ENCODE measurements at places on chromosomes 1 and 21.

- DNase-seq, result no peak
Observed at GRCh38 chr1:212920896-212921295, 29.4 kb upstream of the VASH2 start.

GRCh38 chr1:4711416-4712275, 57.2 kb downstream of the AJAP1 start:
- no peak for DNase-seq

GRCh38 chr1:192459467-192459866, 116.1 kb upstream of the RGS1 start:
- DNase-seq, result no peak

- DNase-seq, result no peak
Observed at GRCh38 chr21:27647921-27648320, 681.0 kb upstream of the ADAMTS5 start.

DNA sequence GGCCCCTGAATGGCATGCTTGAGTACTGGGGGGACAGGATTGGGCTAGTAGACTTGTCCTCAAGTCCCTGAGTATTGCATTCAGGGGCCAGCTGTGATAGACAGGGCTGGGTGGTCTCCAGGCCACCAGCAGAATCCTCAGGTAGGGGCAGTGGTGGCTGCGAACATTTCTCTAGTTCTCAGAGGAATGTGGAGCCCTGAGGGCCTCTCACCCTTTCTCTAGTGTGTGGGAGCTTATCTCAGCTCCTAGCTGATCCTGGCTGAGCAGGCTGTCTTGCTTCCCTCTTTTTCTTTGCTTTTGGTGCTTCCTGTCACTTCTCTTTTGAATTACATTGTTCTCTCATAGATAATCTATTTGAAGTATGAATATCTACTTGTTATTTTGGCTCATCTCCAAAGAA, 30.0 kb upstream of the PM20D1 start:
- no peak for DNase-seq

DNA sequence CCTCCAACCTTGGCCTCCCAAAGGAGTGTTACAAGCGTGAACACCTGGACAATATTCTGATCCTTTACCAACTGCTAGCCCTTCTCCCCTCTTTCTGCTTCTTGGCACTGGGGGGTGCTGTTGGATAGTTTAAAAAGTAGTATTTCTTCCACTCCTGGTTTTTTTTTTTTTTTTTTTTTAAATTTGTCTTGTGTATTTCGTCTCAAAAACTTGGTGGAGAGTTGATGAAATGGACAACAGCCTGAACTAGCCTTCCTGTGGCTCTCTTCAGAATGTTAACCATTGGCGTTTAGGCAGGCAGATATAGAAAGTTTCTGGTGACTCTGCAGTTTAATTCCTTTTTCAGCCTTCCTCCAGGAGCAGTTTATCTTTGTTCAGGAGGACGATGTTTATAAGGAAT, 69.7 kb upstream of the USP24 start:
- peak; percentile 34 for DNase-seq

DNA sequence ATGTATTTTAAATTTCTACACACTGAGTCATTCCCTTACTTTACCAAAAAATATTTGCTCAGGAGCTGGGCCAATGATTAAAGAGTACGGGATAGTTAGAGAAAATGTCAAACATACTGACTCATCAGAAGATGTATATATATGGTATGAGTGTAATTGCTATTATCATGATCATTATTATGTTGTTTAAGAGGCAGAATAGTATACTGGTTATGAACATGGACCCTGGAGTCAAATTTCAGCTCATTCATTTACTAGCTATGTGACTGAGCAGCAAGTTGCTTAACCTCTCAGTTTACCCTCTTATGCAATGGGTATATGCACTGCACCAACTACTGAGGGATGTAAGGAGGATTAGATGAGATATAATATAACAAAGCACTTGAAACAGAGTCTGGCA, 41.2 kb upstream of the USH2A start:
- no peak for DNase-seq

DNA sequence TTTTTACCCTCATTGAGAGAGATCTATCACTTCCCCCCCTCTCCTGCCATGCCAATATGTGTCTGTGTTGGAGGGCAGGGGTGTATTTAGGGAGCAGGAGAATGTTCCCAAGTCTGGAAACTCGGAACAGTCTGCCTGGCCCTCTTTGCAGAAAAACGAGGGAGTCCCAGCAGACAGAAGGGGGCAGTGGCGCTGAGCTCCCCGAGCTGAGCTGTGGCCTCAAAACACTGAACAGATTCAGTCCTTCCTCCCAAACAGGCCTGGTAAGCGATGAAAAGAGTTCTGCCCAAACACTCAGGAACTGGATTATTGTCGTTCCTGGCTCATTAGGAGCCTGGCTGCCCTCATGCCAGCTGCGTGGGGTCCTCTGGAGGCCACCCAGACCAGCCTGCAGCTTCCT, 981 bp downstream of the CLDN14 start:
- no peak for DNase-seq

DNA sequence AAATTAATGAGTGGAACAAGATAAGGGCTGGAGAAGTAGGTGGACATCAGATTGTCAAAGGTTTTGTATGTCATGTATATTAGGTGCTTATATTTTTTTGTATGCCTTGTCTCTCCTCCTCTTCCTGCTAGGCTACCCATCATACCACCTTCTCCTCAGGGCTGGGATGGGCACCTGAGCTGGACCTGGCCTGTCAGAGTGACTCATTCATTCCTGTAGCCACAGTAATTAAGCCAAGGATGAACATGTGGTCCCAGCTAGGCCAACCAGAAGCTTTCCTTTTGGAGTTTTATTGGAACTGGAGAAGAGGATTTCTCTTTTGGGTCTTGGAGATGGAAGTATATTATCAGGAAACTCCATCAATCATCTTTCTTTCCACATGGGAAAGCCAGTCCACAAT, 21.2 kb downstream of the PTGS2 start:
- no peak for DNase-seq

- no peak for DNase-seq
Observed at GRCh38 chr1:156708218-156708661, 2.9 kb upstream of the CRABP2 start.

- no peak for DNase-seq
Observed at GRCh38 chr1:224178894-224179293, 4.1 kb upstream of the DEGS1 start.

DNA sequence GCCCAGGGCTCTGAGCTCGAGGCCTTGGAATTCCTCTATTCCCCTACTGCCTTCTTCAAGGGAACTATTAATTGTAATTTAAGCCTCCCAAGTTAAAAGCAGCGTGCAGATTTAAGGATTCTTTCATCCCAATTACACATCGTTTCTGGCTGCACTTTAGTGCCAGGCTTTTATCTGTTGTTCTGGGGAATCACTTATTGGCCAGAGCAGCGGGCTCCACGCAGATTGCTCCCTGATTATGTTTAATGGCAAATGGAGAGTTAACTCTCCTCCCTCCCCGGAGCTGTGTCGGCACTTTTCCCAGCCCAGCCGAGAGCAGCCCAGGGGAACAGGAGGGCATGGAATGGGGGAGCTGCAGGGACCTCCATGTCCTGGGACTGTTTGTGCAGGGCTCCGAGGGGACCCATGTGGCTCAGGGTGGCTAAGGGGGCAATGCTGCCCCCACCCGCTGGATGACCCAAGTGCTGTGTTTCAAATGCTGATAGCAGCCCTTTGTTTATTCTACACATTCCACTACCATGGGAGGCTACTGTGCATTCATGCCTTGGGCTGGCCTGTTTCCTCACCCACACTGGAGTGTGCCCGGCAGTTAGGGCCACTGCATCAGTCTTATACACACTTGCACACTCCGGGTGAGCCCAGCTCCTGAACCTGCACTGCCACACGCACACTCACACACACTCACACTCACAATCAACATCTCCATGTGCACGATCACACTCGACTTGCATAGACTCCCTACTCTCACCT, 93.3 kb upstream of the POU3F1 start:
- no peak for DNase-seq

DNA sequence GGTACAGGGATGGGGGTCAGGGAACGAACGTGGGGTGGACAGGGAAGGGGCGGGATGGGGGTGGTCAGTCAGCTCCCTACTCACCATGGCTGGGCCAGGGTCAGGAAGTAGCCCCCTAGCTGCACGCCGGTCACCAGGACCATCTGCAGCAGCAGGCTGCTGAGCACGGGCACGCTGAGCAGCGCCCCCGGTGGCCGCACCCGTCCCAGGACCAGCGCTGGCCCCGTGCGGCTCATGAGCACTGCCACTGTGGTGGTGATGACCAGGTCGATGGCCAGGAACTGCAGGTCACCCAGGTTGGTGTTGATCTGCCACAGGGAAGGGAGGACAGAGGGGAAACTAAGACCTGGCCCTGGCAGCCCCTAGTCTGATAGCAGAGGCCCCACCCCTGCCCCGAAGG, 6.5 kb upstream of the MFAP2 start:
- no peak for DNase-seq

DNA sequence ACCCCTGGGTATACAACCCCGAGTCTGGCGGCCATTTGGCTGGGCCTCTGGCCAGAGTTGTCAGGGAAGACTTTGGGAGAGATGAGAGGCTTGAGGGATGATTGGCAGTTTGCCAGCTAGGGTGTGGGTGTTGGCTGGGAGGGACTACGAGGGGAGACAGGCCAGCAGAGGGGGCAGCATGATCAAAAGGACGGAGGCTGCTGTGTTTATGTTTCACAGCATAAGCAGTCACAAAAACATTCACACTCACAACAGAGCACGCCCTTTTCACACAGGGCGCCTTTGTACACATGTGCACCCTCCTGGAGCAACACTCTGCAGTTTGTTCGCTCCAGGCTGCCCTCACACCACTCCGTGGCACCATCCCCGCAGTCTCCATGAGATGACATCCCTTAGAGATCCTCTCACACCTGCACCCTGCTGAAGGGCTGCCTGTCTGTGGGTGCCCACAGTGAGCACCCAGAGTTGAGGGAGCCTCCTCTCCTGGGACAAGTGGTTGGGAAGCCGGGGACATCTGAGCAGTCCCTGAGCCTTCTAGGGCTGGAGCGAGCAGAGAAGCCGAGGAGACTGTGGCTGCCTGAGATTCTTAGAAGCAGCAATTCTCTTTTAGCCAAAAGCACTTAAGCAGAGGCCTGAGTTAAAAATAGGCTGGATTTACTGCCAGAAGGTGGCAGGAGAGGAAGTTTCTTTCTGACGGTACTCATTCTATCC, 15.4 kb downstream of the EFNA3 start:
- peak; percentile 62 for DNase-seq

All from putamen (tissue), 1 donor.